Hematopoietic multipotent progenitor cell treated with erythropoietin and hydrocortisone succinate and interleukin-3 and kit ligand, for 17 days (in vitro differentiated cells): ENCODE measurements at places on chromosomes 1 and 21.

DNA sequence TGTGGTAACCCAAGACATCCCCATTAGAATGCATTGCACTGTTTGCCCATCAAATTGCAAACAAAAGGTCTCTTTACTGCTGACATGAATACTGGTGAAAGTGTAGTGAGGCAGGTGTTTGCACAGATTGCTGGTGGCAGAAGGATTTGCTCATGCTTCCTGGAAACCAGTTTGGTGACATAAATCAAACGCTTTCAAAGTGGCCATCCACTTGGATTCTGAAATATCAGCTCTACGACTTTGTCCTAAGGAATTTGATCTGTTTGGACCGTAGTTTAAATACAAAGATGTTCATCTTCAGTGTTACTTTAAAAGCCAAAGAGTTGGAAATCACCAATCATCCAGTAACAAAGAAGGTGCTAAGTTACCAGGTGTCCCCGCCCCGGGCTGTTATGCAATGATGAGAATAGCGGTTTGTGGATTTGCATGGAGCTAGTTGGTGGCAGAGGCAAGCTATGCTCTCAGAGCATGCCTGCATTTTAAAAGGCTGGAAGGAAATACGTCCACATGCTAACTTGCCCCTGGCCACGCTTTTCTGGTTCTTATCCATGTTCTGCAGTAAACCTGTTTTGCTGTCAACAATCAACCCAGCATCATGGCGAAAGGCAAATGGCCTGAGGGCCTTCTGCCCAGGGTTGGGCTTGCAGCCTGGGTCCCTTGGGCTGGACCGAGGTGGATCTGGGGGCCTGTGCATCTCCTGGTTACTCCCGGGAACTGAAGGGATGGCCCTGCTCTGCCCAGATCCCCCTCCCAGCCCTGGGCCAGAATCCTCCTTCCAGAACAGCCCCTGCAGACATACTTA is 49.2 kb downstream of the UMODL1 start:
- no peak for DNase-seq

GRCh38 chr1:119675349-119676345 is 27.6 kb upstream of the ZNF697 start:
- peak; percentile 69 for DNase-seq

GRCh38 chr1:196309386-196309785 is 298.9 kb downstream of the KCNT2 start:
- DNase-seq: no peak

- DNase-seq: no peak
These were observed 177.3 kb upstream of the LYPLAL1 start for GRCh38 chr1:218996362-218996761.

GRCh38 chr1:12475101-12475500 is 142.9 kb downstream of the DHRS3 start:
- no peak for DNase-seq

- DNase-seq: no peak
These were observed 46.2 kb downstream of the SYT2 start for GRCh38 chr1:202664083-202664482.

GRCh38 chr1:219412772-219413171 is 200.1 kb downstream of the ZC3H11B start:
- no peak for DNase-seq

GRCh38 chr1:4060850-4061249 is 160.8 kb upstream of the C1orf174 start:
- no peak for DNase-seq

DNA sequence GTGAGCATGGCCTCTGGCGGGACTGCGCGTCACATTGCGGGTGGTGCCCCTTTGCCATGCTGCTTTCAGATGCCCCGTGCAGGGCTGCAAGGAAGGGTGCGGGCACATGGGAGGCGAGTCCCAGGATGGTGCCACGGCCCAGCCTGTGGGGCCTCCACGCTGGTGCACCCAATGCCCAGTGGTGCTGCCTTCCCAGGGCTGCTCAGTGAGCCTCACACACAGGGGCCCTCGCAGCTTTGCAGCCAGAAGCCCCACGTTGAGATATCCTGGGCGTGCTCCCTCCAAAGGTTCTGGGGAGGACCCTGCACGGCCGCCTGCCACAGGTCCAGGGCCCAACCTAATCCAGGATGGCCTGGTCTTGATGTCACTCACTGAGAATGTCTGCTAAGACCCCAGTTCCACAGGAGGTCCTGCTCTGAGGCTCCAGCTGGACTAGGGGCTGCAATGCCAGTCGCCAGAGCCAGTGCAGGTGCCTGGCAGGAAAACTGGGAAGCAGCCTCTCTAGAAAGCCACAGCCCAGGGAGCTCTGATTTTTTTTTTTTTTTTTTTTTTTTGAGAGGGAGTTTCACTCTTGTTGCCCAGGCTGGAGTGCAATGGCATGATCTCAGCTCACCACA is 34.1 kb upstream of the PRSS38 start:
- no peak for DNase-seq

DNA sequence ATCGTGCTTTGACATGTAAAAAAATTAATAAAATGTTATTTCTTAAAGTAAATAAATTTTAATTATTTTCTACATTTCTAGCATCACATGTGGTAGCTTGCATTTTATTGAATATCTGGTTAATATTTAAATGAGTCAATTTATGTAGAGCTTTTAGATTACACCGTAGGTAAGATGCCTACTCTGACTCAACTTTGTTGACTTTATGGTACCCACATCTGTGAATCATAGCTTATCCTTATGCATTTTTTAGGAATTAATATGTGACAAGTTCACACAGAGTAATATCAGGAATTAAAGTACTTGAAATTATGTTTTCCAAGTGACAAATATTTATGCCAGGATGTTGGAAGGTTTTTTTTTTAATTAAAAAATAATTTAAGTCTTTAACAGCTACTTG is 120.7 kb downstream of the LEPR start:
- DNase-seq: no peak

DNA sequence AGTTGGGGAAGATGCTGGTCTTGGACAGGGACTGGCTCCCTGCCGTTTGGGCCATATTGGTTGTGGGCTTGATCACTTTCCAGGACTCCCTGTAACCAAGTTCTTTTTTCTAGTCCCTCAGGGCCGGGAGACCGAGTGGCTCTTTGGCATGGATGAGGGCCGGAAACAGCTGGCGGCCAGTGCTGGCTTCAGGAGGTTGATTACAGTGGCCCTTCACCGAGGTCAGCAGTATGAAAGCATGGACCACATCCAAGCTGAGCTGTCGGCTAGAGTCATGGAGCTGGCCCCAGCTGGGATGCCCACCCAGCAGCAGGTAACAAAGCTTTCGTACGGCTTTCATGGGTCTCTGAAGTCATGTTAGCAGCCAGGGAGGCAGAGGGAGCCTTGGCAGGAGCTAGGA is 4.3 kb downstream of the METTL13 start:
- no peak for DNase-seq

DNA sequence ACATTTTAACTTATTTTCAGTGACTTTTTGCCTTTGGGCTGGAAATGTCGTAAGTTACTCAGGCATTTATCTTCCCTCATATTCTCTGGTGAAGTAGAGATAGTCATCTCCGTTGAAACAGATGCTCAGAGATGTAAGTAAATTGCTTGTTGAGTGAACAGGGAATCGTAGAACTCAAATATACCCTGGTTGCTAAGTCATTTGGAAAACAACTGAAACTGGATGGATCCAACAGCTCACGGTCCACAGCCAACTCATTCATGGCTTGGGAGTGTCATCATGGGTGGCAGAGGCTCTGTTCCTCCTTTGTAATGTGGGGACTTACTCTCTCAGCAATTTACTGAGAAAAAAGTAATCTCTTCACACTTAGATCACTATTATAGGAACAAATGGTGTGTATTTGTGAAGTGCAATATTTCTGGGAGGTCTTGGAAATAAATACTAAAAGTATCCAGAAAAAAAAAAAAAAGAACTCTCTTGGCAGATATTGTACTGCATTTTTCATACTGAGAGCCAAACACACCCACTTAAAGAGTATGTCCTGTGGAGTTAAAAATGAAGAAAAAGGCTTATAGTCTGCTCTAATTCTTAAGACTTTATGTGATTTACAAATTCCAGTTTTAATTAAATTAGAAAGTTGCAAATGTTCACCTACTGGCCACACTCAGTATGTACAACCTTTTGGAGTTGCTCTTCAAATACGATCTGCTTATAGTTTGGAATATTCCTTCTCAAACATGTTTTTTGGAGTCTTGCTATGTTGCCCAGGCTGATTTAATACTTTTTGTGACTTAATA is 107.4 kb downstream of the LEPR start:
- peak; percentile 38 for DNase-seq

GRCh38 chr1:72623299-72623708 is 341.0 kb upstream of the NEGR1 start:
- DNase-seq: no peak

DNA sequence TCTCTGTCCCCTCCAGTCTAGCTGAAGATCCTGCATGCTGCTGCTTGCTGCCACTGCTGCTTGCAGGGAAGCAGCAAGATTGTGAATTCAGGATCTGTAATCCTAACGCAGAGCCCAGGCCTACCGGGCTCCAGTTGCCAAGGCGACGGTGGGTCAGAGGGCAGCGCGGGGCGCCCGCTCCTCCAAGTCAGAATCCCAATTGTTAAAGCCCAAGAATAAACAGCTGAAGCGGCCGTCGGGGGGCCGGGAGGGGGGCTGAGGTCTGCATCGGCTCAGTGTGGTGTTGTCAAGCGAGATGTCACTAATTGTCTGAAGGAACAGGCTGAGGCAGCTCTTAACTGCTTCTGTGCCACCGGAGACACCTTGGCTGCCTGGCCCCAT is 36.8 kb downstream of the AHDC1 start:
- no peak for DNase-seq

- no peak for DNase-seq
These were observed 18.3 kb upstream of the MAB21L3 start for GRCh38 chr1:116092752-116093489.

- DNase-seq: no peak
These were observed 66.6 kb upstream of the CACHD1 start for GRCh38 chr1:64403331-64403730.

- no peak for DNase-seq
These were observed 247.8 kb downstream of the RRAGC start for GRCh38 chr1:38611664-38612211.

DNA sequence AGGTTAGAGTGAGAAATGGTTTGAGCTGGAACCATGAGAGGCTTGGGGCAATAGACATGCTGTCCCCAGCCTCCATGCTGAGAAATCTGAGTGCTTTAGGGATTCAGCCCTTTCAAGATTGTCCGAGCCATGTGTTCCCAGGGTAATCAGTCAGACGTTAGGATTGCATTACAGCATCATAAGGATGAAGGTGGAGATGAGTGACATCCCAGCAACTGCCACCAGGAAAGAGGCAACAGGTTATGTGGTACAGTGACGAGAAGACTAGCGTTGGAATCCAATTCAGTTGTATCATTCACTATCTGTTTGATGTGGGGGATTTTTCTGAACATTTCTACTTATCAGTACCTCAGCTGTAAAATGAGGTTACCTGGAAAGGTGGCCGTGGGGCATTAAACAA is 1.7 kb downstream of the CAMK1G start:
- no peak for DNase-seq

- no peak for DNase-seq
These were observed 13.2 kb upstream of the MYOG start for GRCh38 chr1:203098914-203099520.

- DNase-seq: no peak
These were observed 13.3 kb downstream of the PLPPR5 start for GRCh38 chr1:98991127-98992012.

- no peak for DNase-seq
These were observed 4.1 kb downstream of the TIE1 start for GRCh38 chr1:43304771-43305300.

DNA sequence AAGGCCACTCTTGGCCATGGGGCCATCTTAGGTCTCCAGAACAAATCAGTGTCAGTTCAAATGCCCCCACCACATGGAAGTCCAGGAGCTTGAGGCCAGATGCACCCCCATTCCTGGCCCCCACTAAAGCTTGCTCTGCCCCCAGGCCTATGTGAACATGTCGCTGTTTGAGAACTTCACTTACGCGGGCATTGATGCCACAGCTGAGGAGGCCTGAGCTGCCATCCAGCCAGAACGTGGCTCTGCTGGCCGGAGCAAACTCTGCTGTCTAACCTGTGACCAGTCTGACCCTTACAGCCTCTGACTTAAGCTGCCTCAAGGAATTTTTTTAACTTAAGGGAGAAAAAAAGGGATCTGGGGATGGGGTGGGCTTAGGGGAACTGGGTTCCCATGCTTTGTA is 15.1 kb upstream of the MPL start:
- DNase-seq: no peak

DNA sequence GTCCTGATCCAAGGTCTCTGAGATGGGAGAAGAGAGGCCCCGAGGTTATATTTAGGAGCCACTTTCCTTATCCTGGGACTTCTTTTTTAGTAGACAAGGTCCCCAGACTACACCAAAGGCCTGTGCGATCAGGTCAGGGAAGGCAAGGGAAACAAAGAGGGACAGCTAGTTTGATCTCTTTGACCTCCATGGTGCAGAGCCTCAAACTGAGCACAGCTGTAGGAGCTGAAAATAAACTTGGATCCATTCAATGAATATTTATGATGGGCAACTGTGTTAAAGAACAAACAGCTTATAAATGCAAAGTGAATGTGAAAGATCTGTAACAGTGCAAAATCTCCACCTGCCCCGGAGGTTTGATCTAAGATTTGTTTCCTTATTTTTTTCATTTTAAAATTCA is 256.6 kb downstream of the DYRK1A start:
- DNase-seq: no peak

DNA sequence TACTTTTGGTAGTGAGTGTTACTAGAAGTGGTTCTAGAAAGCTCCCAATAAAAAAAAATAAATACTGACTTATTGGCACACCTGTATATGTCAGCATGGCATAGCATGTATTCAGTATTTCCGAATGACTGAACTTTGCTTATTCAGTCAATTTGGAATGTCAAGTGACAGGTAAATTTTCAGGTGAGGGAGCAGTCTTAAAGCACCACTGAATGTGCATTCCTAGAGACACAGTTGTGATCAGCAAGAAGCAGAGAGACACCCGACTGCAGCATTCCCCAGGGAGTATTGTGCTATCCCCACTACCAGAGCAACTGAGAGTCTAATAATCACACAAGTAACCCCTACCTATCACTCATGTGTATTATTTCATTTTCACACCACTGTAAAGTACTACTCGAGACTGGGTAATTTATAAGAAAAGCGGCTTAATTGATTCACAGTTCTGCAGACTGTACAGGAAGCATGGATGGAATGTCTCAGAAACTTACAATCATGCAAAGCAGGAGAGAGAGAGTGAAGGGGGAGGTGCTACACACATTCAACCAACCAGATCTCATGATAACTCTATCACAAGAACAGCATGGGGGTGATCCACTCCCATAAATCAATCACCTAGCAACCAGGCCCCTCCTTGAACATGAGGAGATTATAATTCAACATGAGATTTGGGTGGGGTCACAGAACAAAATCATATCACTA is 201.5 kb downstream of the TBX15 start:
- DNase-seq: no peak

DNA sequence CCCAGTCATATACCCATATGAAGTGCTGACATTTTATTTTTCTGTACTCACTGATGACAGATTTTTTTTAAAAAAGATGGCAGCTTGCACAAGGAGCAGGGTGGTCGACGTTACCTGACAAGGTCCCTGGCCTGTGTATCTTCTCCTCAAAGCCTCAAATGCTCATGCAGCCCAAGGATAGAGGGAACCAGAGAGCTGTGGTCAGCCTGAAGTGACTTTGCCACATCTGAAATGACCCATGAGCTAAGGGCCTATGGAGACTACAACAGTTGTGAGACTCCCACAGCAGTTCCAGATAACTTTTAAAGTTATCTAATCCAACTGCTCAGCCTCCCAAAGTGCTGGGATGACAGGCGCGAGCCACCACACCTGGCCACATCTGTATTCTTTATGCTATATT is 131.1 kb downstream of the GLUL start:
- peak; percentile 15 for DNase-seq
